GM12865 (cell line): ENCODE measurements at places on chromosomes 6 and 20.

GRCh38 chr20:48492715-48493070 is 335.1 kb downstream of the PREX1 start:
- no peak for DNase-seq

DNA sequence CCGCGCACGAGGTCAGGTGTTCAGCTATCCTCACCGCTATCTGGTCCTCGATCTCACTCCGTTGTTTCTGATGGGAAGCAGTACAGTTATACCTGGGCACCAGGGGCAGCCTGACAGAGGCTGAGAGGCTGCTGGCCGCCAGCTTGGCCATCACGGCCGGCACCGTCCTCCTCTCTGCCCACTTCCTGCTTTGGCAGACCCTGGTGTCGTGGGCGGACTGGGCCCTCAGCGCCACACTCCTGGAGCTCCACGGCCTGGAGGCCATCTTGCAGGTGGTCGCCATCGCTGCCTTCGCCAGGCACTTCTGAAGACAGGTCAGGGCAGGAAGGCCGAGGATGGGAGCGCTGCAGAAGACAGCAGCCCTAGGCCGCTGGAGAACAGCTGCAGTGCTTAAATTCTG is 35.2 kb downstream of the NHSL1 start:
- no peak for DNase-seq

DNA sequence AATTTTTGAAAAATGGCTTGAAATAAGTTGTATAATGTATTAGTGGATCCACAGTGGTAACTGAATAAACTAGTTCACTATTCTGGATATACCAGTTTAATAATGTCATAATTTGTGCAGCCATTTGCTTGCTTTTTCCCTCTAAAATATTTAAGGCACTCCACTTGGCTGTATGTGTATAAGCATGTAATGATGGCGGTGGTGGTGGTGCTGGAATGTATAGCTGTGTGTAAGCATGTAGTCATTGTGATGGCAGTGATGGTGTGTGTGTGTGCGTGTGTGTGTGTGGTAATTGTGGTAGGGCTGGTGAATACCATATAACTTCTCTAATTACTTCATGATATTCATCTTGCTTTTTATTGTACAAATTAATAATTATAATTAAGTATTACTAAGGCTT is 89.2 kb upstream of the HIVEP1 start:
- no peak for DNase-seq

DNA sequence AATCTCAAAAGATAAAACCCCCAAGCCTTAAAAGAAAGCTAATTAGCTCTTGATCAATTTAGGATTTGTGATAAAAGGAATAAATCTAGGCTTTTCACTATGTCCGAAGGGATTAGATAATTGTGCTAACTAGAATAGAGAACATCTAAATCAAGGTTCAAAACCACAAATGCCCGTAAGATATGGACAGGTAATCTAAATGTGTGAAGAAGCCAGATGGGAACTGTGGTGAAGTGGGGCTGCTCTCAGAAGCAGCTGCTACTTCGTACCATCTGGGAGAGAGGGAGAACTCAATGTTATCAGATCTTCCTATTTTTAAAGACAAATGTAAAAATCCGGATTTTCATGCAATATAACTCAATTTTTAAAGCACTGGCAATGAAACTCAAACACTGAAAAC is 44.2 kb downstream of the NCOA6 start:
- DNase-seq = no peak
